ENCODE measurements at places on chromosomes 1 and 21.

DNA sequence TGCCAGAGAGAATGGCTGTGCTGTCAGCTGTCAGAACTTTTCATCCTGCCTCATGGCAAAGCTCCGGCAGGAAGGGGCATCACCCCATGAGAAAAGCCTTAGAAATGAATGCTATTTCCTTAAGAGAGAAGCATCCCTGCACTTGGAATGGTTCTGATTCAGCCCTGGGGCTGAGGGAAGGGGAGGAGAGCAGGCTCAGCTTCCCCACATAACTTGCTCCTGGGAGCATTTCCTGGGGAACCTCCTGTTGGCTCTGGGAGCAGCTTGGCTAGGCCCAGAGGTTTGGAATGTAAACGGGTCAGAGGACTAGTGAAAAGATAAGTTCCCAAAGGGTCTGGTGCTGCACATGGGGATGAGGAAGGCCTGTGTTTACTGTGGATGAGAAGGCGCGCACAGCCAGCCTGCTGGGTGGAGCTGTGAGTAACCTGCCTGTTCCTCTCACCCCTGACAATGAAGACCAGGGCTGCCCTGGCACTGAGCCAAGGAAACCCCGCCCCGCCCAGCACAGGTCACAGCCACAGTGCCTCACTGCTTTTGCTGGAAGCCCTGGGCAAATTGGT lies 5.0 kb downstream of the PRELP start:
- peak; percentile 87 for DNase-seq

DNA sequence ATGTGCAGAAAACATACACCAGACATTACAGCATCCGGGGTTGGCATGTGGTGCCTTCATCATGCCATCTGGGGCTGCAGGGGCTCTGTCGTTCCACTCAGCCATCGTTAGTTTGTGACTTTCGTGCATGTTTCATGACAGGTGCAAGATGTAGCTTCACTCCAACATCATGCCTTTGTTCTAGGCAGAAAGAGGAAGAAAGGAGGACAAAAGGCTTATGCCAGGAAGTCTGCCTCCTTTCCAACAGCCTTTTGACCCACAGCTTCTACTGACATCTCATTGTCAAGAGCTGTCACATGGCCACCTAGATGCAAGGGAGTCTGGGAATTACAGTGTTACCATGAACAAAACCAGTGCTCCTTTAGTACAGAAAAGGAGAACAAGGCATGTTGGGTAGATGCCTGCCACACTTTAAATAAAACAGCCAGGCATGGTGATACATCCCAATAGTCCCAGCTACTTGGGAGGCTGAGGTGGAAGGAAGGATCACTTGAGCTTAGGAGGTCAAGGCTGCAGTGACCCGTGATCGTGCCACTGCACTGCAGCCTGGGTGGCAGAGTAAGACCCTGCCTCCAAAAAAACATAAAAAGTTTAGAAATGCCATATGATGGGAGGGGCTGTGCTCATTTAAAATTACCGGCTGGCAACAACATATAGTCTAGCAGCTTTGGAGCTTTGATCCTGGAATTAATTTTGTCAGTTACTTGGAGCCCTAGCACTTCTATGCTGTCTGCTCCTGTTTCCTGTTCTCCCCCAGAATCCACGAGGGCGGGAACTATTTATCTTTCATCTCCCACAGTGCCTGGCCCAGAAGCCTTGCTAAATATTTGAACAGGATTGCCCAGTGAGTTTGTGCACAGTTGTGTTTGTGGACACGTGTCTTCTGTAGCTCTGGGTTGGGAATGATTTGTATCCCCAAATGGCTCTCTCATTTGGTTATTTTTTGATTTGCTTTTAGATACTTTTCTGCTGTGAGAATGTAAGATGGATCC lies 7.4 kb downstream of the DOP1B start:
- DNase-seq, result no peak

DNA sequence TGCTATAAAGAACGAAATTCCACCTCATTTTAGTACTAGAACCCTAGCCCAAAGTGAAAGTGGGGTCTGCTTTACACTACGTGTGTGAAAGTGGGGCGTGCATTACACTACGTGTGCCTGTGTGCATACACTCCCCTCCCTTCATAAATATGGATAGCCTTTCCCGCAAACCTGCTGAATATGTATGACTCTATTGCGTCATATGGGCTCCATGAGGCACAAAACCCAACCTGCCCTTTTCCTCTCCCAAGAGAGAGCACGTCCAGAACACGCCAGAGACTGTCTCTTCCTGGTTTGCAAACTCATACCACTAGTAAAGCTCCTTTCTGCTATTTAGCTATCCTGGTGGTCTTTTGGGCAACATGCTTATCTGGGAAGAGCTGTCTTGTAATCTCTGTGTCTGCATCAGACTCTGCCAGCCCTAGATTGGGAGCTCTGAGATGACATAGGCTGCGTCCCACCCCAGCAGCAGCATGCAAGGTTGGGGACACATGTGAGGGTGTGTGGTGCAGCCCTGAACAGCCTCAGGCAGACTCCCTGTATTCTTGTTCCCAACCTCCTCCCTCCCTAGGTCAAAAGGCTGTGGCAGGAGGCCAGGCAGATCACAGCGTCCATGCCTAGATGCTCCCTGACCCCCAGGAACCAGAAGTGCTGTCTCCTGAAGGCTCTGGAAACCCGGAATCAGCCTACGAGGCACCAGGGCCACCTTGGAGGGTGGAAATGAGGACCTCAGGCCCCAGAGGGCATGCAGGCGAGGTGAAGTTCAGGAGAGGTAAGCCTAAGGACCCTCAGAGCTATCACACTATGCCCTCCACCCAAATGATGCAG lies 12.3 kb upstream of the PADI1 start:
- DNase-seq, result no peak

DNA sequence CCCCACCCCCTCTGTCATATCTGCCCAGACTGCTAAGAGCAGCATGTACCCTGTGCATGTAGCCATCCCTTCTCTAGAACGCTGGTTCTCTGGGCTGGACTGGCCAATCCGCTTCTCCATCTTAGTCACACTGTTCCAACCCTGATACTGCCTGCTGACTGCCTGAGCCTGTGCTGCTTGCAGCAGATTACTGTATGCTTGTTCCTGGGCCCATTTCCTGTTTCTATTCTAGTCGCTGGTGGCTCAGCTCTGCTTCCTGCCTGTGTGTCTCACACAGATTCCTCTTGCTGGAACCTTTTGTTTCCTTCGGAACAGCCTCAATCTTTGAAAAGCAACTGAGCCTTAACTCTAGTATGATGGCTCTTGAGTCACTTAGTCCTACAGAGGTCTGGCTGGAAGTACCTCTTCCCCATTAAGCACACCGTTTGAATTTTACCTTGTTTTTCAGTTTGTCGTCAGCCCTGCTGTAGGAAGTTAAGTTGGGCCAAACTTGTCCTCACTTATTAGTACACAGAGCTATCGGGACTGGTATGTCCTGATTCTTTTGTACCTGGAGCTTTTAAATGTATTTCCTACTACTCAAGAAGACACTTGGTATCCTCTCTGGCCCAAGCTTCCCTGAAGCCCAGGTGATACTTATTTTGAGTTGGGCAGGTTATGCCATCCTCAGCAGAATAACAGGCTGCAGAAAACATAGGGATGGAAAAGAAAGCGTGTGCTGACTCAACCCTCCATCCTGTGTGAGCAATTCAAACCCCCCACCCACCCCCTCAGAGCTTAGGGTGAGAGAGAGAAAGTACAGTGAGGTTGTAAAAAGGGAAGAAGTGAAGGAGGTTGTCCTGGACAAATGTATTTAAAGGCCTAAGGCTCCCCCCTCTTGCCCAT lies 43.4 kb upstream of the PIGV start:
- peak; percentile 75 for DNase-seq

GRCh38 chr1:88191917-88192316 lies 492.2 kb upstream of the PKN2 start:
- DNase-seq, result no peak

DNA sequence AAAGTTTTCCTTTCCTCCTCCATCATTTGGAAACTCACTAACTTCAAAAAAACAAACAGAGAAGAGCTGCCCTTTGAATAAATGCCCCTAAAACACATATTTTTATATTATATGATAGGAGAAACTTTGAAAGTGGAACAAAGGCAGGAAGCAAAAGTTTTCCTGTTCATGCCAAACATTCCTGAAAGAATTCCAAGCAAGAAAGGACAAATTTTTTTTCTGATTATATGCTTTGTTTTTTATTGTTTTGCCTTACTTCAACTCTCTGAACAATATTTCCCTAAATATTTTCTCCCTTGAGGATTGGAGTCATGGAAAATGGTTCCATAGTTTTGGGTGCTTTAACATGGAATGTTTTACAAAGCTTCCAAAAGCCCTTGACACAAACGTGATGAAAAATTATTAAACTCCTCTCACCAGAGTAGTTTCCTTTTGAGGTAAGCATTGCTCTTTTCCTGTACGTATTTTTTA lies 638.5 kb upstream of the CAMK1G start:
- DNase-seq, result no peak

- DNase-seq, result no peak
Measured at GRCh38 chr1:18328803-18329202, 151.9 kb upstream of the KLHDC7A start.

- DNase-seq, result peak; percentile 45
Measured at GRCh38 chr1:84722794-84723193, 32.5 kb upstream of the SSX2IP start.

DNA sequence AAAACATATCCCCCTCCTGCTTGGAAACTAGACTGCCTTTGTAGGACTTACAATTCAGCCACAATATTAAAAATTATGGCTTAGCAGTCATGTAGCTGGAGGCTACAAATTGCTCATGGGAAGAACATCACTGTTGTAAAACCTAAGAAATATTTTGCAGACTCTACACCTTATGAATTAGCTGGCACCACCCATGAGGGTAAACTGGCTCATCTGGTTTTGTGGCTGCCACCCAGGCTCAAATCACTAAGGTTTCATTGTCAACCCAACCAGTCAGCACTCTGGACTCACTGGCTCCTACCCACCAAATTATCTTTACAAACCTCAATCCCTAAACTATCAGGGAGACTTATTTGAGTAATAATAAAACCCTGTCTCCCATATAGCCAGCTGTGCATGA lies 100.7 kb upstream of the OLFM3 start:
- no peak for DNase-seq

Data from AG20443 (cell line).